Dermis blood vessel endothelial cell (primary cell): ENCODE measurements at places on chromosomes 1 and 21.

- DNase-seq: peak; percentile 11
Measured at GRCh38 chr1:204255966-204256365, 42.2 kb upstream of the GOLT1A start.

DNA sequence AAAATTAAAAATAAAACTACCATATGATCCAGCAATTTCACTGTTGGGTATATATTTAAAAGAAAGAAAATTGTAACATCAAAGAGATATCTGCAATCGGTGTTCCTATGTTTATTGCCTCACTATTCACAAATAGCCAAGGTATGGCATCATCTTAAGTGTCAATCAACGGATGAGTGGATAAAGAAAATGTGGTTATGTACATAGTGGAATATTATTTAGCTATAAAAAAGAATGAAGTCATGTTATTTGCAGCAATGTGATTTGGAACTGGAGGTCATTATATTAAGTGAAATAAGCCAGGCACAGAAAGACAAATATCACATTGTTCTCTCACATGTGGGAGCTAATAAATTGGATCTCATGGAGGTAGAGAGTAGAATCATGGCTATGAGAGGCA, 76.3 kb downstream of the RD3 start:
- DNase-seq: no peak

DNA sequence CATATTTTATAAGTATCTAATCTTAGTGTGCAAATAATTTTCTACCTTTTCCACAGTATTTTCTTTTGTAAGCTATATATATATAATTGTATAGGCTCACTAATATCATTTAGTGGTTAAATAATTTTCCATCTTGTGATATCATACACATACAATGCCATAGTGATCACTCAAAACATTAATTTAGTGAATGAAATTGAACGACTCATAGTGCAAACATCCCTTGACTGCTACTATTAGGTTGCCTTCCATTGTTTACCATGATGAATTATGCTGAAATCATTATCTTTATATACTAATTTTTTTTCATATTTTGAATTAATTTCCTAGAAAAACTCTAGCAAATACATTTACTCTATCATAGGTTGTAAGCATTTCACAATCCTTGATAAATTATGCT, 127.1 kb downstream of the PCNX2 start:
- no peak for DNase-seq

DNA sequence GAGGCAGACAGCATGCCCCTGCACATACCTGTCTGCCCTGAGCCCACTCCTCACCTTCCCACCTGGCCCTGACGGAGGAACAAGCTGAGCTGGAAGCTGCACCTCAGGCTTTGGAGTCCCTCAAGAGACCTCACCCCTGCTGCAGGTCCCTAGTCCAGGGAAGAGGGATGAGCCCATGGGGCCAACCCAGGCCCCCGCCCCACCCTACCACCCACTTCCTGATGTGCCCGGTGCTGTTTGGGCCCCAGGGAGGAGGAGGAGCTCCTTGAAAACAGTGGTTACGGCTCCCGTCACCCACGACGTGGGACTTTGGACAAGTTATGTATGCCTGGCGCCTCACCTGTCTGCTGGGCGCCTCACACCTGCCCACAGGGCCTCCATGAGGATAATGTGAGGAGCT, 250.2 kb downstream of the NPHP4 start:
- no peak for DNase-seq

DNA sequence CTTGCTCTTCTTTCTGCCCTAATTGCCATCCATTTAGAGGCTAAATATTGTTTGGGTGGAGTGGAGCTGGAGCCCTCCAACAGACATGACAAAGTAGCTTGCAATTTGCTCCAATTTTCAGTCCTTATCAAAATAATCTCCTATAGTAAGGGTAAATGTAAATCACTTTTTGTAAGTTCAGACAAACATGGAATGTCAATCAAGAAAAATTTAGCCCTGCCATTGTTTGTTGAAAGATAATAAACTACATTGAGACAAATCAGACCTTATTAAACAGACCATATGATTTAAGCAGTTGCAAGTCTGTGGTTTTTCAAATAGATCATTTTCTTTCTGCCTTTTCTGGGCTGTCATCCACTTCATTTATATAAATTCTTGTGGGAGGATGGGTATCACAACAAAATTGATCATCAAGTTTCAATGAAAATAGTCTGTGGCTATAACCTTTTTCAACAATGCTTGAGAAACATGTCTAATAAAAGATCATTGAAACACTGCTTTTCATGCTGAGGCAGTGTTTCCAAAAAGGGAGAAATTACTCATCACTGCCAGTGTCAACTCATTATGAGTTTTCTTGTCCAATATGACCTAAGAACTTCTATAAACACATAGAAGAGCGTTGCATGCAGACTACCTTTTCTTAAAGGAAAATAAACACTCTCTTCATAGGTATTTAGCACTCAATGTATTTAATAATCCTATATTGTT, 1152.0 kb upstream of the B3GALT2 start:
- DNase-seq: no peak

DNA sequence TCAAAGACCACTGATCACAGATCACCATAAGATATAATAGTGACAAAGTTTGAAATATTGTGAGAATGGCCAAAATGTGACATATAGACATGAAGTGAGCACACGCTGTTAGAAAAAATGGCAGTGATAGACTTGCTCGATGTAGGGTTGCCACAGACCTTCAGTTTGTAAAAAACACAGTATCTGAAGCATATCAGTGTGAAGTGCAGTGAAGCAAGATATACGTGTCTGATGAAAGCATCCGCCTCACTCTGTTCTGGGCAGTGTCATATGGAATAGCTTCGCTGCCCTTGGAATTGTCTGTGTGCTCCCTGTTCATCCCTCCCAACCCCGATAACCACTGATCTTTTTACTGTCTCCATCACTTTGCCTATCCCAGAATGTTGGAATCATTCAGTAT, 50.7 kb downstream of the GALNT2 start:
- DNase-seq: no peak

- no peak for DNase-seq
Measured at GRCh38 chr1:118145721-118146120, 39.3 kb downstream of the SPAG17 start.

DNA sequence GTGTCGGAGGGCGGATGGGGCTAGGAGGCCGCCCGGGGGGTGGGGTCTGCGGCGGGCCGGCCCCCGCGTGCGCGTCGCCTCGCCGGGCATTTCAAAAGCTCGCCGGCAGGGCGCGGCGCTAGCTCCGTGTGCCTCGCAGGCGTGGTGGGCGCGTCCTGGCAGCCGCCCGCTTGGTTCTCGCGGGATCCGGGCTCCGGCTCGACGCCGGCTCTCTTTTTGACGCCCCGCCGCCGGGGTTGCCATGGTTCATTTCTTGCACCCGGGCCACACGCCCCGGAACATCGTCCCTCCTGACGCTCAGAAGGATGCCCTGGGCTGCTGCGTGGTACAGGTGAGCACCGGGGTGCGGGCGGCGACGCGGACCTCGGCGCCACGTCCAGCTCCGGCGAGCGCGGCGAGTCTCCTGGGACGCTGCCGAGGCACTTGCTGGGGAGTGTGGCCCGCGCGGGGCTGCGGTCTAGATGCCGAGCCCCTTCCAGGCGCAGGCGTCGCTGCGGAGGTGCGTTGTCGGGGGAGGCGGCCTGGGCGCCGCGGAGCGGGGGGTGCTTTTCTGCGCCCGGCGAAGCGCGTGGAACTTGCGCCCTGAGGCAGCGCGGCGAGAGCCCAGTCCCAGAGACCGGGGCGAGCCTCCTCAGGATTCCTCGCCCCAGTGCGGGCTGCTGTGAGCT, at the start of gene ZYG11A:
Gene ZYG11A (plus strand): TSS at position 118 of the 668 bp plus-strand sequence. CDS start 124 bp downstream, at position 242.
- peak; percentile 85 for DNase-seq
